Inflammatory macrophage treated with lipopolysaccharide for 1 hour (primary cell): ENCODE measurements at places on chromosomes 11 and 22.

DNA sequence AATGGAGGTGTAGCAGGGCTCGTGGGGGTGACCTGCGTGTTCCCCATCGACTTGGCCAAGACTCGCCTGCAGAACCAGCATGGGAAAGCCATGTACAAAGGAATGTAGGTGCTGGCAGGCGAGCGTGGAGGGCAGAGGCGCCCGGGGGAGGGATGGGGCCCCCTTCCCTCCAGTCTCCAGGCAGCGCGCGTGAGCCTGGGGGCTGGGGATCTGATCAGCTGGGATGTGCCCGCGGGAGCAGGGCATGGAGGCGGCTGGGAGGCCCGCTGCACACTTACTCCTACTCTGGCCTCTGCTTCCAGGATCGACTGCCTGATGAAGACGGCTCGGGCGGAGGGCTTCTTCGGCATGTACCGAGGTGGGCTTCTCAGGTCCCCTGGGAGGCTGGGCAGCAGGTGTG is 17.8 kb downstream of the SLC25A18 start:
- no peak for DNase-seq

DNA sequence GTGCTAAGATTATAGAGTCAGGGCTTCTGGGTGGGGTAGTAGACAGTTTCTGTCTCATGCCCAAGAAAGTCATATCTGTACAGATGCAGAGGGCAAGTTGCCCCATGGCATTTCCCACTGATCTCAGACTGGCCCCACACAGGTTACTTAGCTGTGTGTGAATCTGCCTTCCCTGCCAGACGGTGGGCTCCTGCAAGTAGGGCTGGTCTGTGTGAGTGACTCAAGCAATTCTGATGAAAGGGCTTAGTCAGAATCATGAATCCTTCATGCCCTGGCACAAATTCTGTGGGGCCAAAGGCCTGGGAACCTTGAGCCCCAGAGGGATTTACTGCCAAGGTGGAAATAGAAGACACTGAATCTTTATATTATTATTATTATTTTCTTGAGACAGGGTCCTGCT is 30.4 kb downstream of the USH1C start:
- DNase-seq, result no peak

GRCh38 chr11:117998664-117999353 is 12.6 kb downstream of the IL10RA start:
- DNase-seq, result no peak

GRCh38 chr11:35012467-35013191 is 96.2 kb downstream of the PDHX start:
- no peak for DNase-seq

DNA sequence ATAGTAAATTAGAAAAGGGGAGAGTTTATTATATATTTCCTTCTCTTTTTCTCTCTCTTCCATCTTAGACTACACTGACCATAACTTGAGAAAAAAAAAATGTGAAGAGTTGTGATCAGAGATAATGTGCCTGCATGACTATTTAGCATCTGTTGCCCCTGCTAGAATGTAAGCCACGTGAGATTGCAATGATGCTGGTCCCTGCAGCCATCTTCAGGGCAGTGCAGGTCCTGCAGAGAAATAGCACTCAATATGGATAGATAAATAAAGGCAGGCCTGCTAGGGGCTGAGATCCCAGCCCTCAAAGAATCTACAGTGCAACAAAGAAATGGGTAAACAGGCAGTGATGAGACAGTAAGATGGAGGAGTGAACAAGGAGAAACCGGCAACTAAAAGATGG is 7.8 kb upstream of the DKK3 start:
- DNase-seq, result no peak

GRCh38 chr11:14380947-14381561 is 22.1 kb upstream of the RRAS2 start:
- no peak for DNase-seq

GRCh38 chr11:119778391-119779194 is 49.6 kb upstream of the NECTIN1 start:
- DNase-seq, result no peak

DNA sequence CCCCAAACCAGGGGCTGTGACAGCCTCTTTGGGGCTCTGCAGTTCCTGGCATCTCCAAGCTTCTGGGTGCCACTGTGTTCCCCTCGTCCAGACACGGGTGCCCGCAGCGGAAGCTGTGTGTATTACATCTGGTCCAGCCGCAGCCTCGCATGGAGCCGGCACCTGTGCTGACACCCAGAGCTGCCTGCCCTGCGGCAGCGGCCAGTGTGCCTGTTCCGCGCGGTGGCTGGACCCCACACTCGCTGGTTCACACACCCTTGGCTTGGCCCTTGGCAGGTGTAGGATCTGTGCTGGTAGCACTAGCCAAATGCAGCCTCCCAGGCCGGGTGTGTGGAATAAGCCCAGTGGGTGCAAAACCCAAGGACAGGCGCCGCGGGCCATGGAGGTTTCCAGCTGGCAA is 24.5 kb upstream of the RNASEH2C start:
- no peak for DNase-seq

- DNase-seq, result no peak
Measured at GRCh38 chr22:25765016-25765367, 23.0 kb downstream of the MYO18B start.

DNA sequence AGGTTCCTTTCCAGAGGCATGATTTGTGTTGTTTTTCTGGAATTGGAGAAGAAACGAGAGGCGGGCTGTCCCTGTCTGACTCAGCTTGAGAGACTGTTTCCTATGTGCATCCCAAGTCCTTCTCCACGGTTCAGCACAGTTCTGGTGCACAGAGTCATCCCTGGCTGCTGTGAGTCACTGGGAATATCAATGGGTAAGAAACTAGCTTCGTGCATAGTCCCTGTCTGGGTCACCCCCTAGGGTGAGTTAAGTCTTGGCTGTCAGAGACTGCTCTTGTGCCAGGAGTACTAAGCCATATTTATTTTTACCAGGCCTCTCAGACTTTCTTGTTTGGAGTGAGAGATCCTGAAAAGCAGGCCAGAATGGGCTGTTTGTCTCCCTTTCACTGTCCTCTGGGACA is 2.4 kb upstream of the LRP4 start:
- DNase-seq, result no peak

DNA sequence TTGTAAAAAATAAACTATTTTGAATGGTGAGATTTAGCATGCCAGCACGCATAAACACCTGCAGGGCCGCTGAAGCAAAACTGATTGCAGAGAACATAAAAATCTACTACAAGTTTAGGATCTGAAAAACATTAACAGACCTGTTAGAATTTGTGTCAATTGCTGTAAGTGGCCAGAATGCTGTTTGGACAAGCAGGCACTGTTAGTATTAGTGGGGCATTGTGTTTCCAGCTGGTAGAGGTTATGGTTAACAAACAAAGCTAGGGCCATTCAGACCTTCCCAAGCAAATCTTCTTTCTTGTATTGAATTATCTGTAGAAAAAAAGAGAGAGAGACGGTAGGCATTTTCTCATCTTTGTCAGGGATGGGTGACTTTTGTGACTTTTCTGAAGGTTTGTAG is 57.6 kb upstream of the OLFML1 start:
- no peak for DNase-seq

DNA sequence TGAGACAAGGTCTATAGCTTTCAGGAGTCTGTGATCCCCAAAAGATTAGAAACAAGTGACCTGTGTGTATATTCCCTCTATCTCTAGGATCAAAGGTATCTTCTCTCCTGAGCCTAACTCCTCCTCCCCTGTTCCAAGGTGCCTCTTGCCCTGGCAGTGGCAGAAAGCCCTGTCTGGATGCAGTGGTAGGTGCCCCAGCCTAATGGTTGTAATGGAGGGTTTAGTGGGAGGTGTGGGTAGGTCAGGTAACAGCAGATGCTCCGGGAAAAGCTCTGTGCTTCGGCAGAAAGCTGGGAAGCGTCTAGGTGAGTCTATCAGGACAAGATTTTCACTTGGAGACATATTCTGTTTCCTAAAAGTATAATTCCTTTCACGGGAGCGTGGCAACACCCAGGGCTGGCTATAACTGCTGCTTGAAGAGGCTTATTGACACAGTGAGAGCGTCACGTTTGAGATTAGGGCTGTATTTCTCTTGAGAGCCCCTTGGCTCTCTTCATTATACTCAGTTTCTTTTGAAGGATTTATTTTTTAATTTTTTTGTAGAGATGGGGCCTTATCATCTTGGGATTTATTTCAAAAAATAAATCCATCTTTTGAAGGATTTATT is 49.5 kb downstream of the PRR5L start:
- no peak for DNase-seq

DNA sequence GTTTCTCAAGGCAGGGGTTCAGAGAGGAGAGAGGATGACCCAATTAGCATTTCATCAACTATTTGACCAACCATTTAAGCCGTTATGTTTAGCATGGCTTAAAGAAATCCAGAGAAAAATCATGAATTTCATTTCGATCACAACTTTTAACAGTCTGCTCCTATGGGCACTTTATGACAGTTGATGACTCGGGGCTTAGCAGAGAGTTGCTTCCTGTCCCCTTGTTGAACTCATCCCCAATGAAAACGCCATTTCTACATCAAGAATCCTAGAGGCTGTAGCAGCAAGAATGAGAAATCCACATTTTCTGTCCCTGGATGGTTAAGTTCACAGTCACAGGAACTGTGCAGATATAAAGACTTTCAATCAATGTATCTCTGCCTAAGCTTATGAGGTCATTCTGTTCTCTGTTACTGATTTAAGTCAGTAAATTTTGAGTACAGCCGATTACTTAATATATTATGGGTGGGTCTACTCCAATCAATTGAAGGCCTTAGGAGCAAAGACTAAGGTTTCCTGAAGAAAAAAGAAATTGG is 81.1 kb downstream of the BDNF start:
- no peak for DNase-seq

- DNase-seq, result peak; percentile 40
Measured at GRCh38 chr11:63768237-63769041, at the start of gene ZFTA. Gene ZFTA (minus strand): TSS chr11:63768775. CDS start chr11:63768622, 153 bp downstream.

- DNase-seq, result no peak
Measured at GRCh38 chr11:36452961-36453360, 57.1 kb downstream of the TRAF6 start.

DNA sequence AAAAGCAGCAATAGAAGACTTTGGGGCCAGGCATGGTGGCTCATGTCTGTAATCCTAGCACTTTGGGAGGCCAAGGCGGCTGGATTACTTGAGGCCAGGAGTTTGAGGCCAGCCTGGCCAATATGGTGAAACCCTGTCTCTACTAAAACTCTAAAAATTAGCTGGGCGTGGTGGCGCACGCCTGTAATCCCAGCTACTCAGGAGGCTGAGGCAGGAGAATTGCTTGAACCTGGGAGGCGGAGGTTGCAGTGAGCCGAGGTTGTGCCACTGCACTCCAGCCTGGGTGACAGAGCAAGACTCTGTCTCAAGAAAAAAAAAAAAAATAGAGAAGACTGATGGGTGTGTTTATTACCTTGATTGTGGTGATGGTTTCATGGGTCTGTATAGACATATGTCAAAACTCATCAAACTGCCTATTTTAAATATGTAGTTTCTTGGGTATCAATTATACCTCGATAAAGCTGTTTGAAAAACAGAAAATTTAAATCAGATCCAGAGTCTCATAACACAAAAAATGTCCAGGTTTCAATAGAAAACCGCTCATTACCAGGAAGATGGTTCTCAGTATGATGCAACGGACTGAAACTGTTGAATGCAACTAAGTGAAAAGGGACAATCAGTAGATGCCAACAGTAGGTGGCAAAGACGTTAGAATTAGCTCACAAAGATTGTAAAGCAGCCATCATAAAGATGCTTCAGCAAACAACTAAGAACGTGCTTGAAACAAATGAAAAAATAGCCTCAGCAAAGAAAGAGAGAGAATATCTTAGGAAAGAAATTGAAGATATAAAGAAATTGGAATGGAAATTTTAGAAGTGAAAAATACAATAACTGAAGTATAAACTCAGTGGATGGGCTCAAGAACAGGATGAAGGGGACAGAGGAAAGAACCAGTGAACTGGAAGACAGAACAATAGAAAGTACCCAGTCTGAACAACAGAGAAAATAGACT is 33.1 kb upstream of the SEPTIN5 start:
- no peak for DNase-seq

GRCh38 chr11:111299101-111300026 is 1.0 kb downstream of the POU2AF3 start:
- DNase-seq, result peak; percentile 3

- DNase-seq, result no peak
Measured at GRCh38 chr11:33652930-33653329, 47.7 kb downstream of the C11orf91 start.

GRCh38 chr11:72579816-72580641 is 94.2 kb downstream of the PDE2A start:
- no peak for DNase-seq

DNA sequence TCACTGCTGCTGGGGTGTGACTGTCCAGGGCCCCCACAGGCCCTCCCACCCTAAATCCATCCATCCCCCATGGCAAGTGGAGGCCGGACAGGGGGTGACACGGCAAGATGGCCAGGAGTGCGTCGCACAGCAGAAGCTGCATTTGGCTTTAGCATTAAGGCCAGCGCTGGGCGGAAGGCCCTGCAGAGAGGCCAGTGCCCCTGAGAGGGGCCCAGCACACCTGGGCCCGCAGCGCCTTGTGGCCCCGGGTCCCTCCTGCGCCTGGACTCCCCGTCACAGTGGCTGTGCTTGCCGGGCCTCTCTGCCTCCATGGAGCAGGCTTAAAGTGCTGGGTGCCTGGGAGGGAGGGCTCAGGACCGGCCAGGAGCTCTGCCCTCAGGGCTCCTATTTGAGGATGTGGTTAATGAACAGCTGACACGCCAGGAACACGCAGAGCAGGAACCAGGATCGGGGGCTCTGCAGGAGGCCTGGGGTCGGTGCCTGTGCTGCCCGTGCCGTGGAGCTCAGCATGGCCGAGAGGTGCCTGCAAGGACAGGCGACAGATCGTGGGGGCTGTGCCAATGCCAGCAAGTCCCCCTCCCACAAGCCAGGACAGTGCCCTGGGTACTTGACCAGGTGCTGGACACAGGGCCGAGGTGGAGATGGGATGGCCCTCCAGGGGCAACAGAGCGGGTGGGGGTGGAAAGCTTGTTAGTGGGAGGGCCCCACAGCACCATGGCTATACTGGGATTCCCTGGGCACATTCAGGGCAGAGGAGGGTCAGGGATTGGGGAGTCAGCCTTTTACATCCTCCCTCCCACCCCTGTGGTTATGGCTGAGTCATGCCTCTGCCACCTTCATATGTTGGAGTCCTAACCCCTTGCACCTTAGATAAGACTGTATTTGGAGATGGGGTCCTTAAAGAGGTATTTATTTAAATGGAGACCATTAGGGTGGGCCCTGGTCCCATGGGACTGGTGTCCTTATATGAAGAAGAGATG is 30.9 kb upstream of the CARS1 start:
- DNase-seq, result no peak

GRCh38 chr11:35038211-35038928 is 100.6 kb upstream of the CD44 start:
- DNase-seq, result no peak

GRCh38 chr11:119404872-119405271 is 18.1 kb downstream of the THY1 start:
- DNase-seq, result no peak
